Panc1 (cell line): ENCODE measurements at places on chromosomes 1 and 21. TPM values are rescaled to one million over a fixed set of nuclear protein-coding genes. Genes with fewer than 3 reads are reported as not detected.

ATP5PF gene
- total RNA-seq, result 103 TPM

PRDM15 gene
- total RNA-seq, result 11.2 TPM

FAAP20 gene
- 177 TPM for total RNA-seq

PLEKHG5 gene
- 6.8 TPM for total RNA-seq

PAX7 gene
- total RNA-seq, result not detected

OR2T33 gene
- not detected for total RNA-seq

C1orf226 gene
- 38.4 TPM for total RNA-seq

DNASE2B gene
- not detected for total RNA-seq

GCSAML gene
- not detected for total RNA-seq

CD53 gene
- total RNA-seq, result 0.49 TPM

TDRD5 gene
- 2.4 TPM for total RNA-seq

YBX1 gene
- total RNA-seq, result 908 TPM

C1orf94 gene
- not detected for total RNA-seq

CHRM3 gene
- total RNA-seq, result 0.13 TPM

KCND3 gene
- not detected for total RNA-seq

ATP8B2 gene
- total RNA-seq, result 14.7 TPM

DPH2 gene
- total RNA-seq, result 76.0 TPM

DYNLT4 gene
- not detected for total RNA-seq

TRPM2 gene
- total RNA-seq, result 0.26 TPM

PIK3R3 gene
- total RNA-seq, result 36.3 TPM

KISS1 gene
- not detected for total RNA-seq

DIRAS3 gene
- total RNA-seq, result not detected

CCDC28B gene
- 10.8 TPM for total RNA-seq

SERINC2 gene
- 14.0 TPM for total RNA-seq

SH3BGR gene
- 1.7 TPM for total RNA-seq

KCNT2 gene
- 0.41 TPM for total RNA-seq
